Memory B cell (primary cell): ENCODE measurements at places on chromosomes 1 and 21.
A peak's percentile ranks its signal among the peaks of the same experiment; 100 is the strongest.

DNA sequence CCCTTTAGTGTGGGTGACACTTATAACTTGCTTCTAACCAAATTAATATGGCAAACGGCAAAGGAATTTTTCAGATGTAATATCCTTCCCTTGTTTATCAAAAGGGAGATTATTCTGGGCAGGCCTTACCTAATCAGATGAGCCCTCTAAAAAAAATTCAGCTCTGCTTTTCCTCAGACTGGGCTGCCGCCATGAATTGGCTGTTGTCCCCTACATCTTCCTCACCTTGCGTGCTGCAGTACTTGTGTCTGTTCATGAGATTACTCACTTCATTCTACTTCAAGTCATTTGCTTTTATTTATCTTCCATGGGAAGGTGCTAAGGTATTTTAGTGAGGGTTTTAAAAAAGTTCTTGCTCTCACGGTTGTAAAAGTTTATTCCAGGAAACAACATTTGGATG lies 705.5 kb downstream of the KCNT2 start:
- DNase-seq = no peak

- DNase-seq = no peak
These were observed 1.2 kb downstream of the MCM3AP start for GRCh38 chr21:46284077-46284644.

DNA sequence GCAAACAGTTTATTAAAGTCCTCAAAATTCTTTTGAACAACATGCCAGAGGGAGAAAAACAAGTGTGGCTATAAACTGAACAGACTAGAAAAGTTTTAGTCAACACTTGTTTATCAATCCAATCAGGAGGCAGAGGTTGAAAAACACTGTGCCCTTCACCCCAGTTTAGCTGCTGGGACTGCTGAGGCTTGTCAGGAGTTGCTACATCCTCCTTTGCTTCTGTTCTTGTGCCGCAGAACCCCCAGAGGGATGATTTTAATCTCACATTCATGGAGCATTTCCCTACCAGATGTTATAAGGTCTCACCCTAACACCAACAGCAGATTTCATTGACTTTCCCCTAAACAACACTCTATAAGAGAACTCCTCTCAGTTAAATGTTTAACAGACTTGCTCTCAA lies 321.2 kb downstream of the VAV3 start:
- DNase-seq = no peak

DNA sequence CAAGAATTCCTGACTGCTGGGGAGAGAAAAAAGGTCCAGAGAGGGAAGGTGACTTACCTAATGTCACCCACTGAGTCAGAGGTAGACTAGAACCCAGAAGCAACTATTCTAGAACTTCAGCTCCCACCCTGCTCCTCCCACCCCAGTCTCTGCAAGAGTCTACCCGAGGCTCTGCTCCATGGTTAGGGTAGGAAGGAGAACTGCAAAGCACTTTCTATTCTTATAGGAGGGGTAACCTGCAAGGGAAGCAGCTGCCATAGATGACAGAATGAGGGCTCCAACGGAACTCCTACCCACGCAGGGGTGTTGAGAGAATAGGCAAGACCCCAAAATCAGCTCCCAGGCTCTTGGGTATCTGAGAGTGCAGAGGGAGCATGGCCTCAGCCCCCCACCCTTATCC lies 4.3 kb downstream of the SLC9A1 start:
- DNase-seq = no peak

DNA sequence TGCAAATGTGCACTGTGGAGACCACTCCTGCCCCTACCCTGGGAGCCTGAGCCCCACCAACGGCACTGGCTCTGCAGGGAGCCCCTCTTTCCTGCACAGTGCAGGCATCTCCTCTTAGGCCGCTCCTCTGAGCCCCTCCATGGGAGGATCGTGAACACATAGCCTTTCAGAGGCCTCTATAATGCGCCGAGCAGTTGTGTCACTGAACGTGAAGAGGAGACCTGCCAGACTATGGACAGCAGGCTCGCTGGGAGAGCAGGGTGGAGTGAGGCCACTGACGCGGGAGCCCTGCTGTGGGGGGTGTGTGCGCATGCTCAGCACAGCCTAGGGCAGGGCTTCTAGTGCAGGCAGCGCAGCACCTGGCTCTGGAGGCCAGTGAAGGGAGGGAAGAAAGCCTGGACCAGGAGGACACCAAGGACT lies 151.3 kb upstream of the COL6A1 start:
- DNase-seq = no peak

GRCh38 chr1:30744060-30744756 lies 13.4 kb downstream of the LAPTM5 start:
- peak; percentile 31 for DNase-seq

GRCh38 chr1:28144203-28145135 lies 32.0 kb downstream of the PTAFR start:
- DNase-seq = no peak

DNA sequence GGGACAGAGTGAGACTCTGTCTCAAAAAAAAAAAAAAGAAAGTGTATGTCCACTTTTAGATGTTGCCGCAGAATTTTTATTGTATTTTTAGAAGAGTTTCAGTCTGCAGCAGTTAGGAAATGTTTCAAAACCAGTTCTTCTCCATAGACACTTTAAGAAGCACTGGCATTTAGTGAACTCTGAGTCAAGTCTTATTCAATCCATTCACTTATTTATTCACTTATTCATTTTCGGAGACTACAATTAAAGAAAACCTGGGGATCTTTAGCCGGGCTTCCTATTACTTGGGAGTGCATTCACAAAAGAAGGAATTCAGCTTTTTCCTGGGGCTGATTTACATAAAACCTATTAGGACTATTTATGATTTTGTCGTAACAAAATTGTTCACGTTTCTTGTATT lies 12.3 kb downstream of the RCAN3 start:
- DNase-seq = no peak

DNA sequence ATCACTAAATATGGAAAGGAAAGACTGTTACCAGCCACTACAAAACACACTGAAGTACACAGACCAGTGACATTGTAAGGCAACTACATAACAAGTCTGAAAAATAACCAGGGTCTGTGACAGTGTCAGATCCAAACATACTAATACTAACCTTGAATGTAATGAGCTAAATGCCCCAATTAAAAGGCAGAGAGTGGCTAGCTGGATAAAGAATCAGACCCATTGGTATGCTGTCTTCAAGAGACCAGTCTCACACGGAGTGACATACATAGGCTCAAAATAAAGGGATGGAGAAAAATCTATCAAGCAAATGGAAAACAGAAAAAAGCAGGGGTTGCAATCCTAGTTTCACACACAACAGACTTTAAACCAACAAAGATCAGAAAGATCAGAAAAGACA lies 100.1 kb downstream of the MAGI3 start:
- no peak for DNase-seq

DNA sequence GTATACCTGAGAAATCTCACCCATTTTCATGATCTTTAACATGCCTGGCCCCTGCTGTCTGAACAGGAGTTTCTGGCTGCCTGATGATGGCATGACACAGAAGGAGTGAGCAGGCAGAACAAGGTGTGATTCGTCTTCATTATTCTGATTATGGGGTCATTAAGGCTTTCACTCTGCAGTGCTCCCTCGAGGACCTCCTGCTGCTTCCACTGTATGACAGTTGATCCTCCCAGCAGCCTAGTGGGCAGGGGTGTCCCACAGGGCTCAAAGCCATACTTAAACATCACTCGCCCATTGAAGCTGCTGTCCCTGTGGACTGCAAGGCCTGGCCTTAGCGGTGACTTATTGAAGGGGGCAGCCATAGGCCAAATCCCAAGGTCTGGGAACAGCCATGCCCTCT lies 12.7 kb upstream of the PARS2 start:
- no peak for DNase-seq

- no peak for DNase-seq
These were observed 150.7 kb upstream of the ZNF644 start for GRCh38 chr1:91172541-91172940.

DNA sequence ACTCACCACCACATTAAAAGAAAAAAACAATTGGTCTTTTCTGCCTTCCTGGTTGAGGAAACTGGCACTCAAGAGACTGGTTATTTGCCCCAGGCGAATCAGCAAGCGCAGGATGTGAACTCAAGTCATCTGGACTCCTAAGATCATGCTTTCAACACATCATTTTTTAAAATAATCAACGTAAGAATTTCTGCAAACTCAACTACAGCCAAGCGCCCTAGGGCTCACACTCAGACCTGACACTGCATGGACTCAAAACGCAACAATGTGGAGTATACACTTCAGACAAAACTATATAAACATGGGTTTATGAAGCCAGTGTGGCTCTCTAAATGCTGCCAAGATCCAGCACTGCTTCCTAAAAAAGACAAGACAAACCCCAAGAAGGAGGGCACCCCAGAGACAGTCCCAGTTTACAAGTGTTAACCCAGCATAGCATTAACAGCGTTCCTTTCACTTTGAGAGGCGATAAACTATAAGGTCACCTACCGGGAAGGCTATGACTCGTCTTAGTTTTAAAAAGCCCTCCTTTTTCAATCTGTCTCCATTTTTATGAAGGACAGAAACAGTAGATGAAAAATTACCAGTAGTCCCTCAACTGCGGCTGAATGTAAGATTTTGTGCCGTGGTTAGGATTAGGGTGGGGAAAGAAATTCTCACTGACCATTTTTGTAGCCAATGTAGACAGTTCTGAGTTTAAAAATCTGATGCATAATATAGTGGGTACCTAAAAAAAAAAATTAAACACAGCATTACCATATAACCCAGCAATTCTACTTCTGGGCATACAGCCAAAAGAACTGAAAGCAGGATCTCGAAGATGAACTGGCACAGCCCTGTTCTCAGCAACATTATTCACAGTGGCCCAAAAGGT lies 54.8 kb downstream of the SIPA1L2 start:
- DNase-seq = no peak

DNA sequence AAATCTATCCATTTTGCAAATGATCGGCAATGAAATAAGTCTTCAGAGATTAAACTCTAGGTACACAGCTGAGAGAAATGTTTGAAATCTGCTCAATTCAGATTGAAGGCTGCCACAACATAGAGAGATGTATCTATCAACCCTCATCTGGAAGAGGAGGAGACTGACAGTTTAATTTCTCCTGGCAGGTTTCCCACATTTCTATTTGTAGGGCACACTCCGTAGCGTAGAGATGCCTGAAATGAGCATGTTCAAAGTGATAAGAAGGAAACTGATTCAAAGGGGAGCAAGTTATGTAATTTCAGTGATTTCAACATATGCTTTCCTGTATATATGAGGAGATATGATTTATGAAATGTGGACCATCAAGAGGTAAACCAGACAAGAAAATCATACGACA lies 44.1 kb downstream of the NIBAN1 start:
- DNase-seq = no peak

DNA sequence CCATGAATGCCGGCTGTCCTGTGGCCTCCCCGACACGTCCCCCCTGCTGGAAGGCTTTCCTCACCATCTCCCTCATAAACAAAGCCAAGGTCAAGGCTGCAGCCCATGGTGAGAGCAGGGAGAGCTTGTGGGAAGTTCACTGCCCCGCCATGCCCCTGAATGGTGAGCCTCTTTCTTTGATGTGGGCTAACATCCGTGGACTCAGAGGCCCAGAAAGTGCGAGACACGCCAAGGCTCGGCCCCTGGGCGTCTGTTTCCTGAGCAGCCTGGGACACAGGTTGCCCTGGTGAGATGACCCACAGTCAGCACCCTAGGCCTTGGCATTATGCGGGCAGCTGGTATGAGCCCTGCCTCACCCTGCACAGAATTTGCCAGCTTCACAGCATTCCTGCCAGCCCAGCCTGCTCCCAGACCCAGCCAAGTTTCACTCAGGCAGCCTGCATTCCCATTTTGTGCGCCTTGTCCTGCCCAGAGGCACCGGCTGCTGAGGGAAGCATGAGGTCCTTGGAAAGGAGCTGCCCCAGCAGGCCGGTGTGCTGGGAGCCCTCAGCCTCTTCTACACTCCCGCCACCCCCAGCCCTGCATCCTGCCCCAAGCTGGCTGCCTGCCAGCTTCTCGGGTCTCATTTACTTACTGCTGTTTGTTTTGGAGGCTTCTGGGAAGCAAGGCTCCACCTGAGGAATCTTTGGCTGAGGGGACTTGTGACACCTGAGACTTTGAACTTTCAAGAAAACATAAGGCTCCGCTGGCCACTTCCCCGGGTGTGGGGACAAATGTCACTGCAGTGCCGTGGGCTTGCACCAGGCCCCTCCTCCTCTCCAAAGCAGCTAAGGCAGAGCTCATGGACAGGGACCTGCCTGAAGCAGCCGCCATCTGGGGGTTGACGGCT lies 31.9 kb downstream of the NEK2 start:
- no peak for DNase-seq

DNA sequence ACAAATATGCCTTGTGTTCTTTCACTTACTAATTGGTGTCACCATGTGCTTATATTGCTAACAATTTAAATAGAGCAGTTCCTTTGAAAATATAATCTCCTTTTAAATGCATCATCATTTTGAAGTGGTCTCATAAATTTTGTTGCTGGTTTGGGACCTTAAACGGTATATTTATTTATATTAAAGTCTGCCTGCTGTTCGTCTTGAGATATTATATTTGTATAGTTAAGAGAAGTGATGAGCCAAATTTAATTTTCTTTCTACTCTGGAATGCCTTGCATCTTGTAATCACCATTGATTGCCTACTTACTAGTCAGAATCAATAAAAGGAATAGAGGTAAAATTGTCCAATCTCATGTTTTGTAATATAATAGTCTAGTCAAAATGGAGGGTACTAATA lies 91.6 kb downstream of the NTNG1 start:
- no peak for DNase-seq

GRCh38 chr1:151371370-151372057 lies 991 bp downstream of the SELENBP1 start:
- no peak for DNase-seq

GRCh38 chr1:57447551-57447950 lies 23.7 kb upstream of the DAB1 start:
- DNase-seq = no peak

DNA sequence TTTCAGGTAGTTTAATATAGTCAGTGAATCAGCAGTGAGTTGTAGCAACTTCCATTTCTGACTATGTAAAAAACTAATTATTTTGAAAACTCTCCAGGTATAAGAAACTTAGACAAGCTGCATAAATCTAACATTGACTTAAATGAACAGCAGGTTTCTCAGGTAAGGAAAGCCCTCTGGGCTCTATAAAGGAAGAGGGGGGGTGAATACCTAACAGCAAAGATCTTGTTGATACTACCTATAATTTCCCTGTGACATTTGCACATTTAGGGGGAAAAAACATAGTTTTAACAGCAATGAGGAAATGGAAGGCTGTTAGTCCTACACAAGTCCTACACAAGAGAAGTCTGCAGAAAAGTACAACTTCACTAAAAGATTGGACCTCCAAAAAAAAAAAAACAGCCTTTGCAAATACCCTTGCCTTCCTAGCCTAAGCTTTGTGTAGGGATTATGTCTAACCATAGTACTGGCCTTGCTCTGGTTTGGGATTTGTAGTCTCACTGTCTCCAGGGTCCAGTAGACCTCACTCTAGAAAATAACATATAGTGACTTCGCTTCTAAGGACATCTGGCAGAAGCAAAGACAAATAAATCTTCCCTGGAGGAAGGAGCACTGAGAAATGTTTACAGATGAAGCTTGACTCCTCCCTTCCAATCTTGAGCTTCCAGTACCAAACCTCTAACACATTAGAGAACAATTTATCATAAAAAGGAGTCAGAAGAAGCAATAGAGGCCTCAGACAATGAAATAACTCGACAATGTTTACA lies 459.8 kb downstream of the DSCAM start:
- DNase-seq = no peak
